ENCODE measurements at places on chromosomes 1 and 21. TPM values are rescaled to one million over a fixed set of nuclear protein-coding genes. Genes with fewer than 3 reads are reported as not detected.

- no peak for DNase-seq
Measured at GRCh38 chr21:41429925-41430491, 4.0 kb downstream of the MX1 start.

DNA sequence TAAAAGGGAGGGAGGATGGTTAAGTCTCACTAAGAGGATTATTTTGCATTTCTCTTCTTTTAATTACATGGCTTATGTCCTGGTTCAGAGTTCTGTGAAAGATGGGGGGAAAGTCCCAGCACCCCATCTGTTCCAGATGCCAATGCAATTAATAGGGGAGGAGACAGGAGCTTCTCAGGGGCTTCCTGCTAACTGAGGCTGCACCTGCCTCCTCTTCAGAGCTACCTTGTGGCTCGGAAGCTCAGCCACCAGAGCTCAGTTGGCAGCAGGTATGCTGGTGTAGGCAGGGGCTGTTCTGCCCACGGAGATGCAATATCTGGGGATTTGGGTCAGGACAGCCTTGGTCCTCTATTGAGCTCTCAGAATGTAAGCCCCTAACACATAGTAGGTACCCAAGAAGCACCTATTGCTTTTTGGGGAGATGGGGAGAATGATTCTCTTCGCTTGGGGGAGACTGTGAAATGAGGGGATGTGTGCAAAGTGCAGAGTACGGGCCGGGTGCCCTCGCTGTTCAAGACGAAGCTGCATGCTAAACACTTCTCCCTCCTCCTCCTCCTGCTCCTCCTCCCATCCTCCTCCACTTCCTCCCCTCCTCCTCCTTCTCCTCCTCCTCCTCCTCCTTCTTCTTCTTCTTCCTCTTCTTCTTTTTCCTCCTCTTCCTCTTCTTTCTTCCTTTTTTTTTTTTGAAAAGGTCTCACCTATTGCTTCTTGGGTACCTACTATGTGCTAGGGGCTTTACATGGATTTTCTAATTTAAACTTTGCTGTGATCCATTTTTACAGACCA lies 279.0 kb downstream of the PTPRU start:
- DNase-seq = no peak

- DNase-seq = no peak
Measured at GRCh38 chr1:6285336-6285735, 24.4 kb upstream of the GPR153 start.

Gene ZNF648
- total RNA-seq = not detected

GRCh38 chr21:31308584-31308983 lies 35.5 kb downstream of the TIAM1 start:
- DNase-seq = no peak

GRCh38 chr1:59146056-59146455 lies 150.8 kb upstream of the FGGY start:
- no peak for DNase-seq

DNA sequence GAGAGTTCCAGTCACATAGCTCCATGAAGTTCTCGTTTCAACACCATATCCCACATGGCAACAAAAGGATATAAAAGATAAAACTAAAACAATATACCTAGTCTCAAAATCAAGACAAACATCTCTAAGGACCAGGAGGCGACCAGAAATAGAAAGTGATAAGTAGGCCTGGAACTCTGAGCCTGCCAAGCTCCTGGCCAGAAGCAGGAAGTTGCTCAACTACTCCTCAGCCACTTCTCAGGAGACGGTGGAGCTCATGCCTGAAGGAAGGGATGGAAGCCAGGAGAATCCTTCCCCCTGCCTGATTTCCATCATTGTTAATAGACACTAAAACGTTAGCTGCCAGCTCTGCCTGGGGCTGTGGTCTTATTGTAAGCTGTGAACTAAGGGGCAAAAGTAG lies 94.7 kb downstream of the DISP1 start:
- peak; percentile 68 for DNase-seq

- DNase-seq = no peak
Measured at GRCh38 chr1:197485790-197486189, 217.7 kb downstream of the CRB1 start.

- no peak for DNase-seq
Measured at GRCh38 chr21:34148826-34149558, 75.6 kb downstream of the MRPS6 start.

Data from fibroblast of villous mesenchyme (primary cell).